Stimulated activated CD4-positive, alpha-beta T cell treated with anti-CD3 and anti-CD28 coated beads, Interleukin-15, amount 100 ng/mL, for 24 hours (primary cell): ENCODE measurements at places on chromosomes 16 and 17.

DNA sequence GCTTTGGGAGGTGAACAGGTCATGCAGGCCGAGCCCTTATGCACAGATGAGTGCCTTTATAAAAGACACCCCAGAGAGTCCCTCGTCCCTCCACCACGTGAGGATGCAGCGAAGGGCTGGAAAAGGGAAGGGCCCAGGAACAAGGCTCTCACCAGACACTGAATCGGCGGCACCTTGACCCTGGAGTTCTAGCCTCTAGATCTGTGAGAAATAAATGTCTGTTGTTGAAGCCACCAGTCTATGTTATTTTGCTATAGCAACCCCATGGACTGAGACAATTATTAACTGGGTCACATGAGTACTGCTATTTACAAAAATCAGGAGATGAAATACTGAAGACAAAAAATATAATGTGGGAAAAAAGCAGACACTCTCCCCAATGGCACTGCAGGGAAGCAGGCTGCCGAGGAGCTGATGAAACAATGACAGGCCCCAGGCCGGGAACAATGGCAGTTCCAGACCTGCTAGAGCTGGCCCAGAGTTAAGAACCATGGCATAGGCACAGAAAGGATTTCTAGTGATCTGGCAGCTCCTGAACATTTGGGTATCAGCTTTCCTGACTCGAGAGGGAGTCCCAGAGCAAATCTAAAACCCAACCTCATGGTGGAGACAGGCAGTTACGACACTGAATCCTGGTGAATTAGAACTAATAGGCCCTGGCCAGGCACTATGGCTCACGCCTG lies 17.8 kb upstream of the GGA2 start:
- no peak for DNase-seq

DNA sequence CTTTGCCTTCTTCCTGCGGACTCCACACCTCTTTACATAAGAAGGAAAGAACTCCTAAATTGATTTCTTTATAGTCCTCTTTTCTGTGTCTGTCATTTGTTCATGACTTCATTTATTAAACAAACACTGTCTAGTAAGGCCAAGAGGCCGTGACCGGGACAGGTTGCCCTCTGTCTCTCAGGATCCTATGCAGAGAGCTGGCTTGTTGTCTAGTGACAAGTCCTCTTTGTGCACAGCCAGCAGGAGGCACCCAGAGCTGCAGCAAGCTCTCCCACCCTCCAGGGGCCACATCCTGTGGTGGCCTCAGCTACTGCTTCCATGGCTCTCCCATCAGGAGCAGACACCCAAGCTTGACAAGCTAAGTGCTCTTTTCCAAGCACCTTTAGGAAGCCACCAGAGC lies 50.6 kb downstream of the PLD6 start:
- no peak for DNase-seq

- no peak for DNase-seq
Observed at GRCh38 chr16:14509675-14510132, 120.4 kb downstream of the PARN start.

- DNase-seq: no peak
Observed at GRCh38 chr16:75296606-75297005, 45.2 kb upstream of the BCAR1 start.

- DNase-seq: no peak
Observed at GRCh38 chr17:17295141-17295540, 8.0 kb upstream of the NT5M start.

DNA sequence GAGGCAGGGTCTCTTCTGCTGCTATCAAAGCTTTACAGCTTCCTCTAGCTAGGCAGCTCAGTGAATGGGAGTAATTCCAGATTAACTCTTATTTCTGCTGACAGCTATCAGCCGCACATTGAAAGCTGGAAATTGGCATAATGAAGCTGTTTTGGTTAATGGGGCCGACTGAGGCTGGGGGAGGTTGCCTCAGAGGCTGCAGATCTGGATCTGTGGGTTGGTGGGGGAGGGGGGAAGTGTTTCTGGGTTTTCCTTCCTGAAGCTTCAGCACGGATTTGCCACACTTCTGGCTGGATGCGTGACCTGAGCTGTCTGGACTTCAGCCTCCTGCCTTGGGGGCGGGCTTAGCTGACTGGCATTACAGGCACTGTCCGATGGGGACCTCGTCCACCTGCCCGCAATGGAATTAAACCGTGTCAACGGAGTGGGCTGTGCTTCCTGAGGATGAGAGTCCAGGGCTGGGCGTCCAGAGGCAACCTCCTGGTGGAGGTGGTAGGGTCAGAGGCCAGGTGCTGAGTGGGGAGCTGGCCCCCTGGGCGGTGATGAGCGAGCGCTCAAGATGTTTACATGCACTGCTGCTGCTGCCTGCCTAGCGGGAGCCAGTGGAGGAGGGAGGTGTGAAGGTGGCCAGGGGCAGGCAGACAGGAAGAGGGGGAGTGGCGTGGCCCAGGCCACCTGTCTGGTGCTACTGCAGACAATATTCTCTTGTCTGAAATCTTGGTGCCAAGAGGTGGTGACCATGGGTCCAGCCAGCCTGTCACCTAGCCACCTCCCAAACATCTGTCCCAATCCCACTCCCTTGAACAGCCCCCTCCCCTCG lies 6.7 kb upstream of the ABCC3 start:
- DNase-seq: no peak

DNA sequence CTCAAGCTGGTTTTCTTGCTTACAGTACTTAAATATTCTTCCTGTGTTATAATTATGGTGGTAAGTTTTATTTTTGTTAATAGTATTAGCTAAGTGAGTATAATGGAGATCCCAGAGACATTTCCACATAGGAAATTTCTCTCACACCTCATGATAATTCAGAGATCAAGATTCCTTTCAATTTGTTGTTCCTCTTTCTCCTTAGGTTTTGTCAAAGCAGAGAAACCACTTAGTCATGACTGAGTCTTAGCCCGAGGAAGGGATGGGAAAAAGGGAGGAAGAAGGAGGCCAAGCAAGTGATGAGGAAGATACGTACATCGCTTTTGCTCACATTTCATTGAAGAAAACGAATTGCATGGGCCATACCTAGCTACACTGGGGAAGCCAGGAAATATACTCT lies 18.4 kb downstream of the ESRP2 start:
- no peak for DNase-seq

GRCh38 chr16:28867241-28867640 lies 3.6 kb downstream of the SH2B1 start:
- DNase-seq: no peak

GRCh38 chr16:16099320-16099719 lies 124.0 kb downstream of the ABCC6 start:
- DNase-seq: no peak

DNA sequence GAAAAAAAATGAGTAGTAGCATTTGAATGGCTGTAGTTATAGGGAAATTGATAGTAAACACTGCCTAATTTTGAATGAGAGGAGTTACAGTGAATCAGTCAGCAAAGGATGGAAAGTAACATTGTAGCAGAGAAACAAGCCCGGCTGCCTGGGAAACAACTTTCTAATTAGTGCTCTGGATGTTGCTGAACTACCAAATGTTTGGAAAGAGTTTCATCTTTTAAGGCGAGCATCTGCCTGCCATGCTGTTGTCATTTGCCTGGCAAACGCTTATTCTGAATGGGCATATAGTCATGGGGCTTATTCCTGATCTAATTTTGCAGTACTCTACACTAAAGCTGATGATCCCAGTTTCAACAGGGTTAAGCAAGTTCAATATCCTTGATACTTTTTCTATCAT lies 138.6 kb downstream of the CDH11 start:
- DNase-seq: no peak

GRCh38 chr16:50578137-50578536 lies 29.9 kb downstream of the NKD1 start:
- no peak for DNase-seq

GRCh38 chr16:82954224-82954929 lies 327.6 kb downstream of the CDH13 start:
- no peak for DNase-seq

DNA sequence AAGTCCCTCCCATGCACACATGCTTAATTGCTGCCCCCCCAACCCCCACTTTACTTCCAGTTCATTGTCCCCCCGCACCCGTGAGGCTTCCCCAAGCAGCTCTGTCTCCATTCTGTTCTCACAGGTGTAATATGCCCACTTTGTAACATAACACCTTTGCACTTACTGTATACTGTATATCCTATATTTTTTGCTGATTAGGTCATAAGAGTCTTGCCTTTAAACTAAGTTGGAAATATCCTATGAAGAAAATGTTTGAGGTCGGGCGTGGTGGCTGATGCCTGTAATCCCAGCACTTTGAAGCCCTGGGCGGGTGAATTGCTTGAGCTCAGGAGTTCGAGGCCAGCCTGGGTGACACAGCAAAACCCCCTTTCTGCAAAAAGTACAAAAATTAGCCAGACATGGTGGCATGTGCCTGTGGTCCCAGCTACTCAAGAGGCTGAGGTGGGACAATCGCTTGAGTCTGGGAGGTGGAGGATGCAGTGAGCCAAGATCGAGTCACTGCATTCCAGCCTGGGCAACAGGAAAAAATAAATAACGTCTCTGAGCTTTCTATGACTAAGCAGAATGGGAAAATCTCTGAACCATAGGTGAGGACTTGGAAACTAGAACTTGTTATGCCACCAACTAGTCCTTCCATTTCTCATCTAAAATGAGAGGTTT lies 76.1 kb downstream of the TNRC6C start:
- DNase-seq: no peak

DNA sequence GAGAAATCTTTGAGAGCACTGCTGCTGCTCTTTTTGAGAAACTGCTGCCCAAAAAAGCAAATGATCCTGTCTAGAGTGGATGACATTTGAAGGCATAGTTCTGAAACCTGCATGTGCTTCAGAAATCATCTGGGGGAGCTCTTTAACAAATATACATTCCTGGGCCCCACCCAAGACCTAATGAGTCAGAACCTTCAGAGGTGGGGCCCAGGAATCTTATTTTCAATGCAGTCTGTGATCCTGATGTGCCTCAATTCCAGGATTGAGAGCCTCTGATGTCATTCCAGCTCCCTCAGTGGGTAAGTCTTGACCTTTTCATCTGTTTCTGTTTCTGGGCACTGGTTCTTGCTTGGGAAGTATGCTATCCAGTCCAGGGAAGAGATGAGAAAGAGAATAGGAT lies 42.3 kb downstream of the HNF1B start:
- no peak for DNase-seq

DNA sequence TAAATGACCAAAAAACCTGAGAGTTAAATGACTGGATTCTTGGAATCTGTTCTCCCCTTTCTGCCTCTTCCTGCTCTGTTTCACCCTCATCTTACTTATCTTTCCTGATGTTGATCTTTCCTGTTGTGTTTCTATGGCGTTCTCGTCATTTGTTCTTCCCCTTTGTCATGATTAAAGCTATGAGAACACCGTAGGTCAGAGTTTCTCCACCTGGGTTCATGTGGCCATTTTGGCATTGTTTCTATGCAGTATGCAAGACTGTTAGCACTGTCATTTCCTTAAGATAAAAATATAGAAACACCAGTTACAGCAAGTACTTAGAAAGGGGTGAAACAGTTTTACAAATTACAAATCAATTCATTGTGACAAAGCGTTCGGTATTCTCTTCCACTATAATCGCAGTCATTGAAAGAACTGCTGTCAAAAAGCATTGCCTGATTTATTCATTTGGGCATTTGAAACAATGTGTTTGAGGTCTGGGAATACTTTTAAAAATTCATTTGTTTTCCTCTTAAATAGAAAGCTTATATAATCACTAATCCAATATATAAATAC lies 166.0 kb downstream of the PHKB start:
- no peak for DNase-seq

GRCh38 chr17:51036084-51036483 lies 84.6 kb downstream of the SPAG9 start:
- DNase-seq: no peak
